Activated effector memory CD4-positive, alpha-beta T cell treated with Interleukin-2 at 50 U/mL for 16 hours (primary cell): ENCODE measurements at places on chromosomes 6 and 20.

DNA sequence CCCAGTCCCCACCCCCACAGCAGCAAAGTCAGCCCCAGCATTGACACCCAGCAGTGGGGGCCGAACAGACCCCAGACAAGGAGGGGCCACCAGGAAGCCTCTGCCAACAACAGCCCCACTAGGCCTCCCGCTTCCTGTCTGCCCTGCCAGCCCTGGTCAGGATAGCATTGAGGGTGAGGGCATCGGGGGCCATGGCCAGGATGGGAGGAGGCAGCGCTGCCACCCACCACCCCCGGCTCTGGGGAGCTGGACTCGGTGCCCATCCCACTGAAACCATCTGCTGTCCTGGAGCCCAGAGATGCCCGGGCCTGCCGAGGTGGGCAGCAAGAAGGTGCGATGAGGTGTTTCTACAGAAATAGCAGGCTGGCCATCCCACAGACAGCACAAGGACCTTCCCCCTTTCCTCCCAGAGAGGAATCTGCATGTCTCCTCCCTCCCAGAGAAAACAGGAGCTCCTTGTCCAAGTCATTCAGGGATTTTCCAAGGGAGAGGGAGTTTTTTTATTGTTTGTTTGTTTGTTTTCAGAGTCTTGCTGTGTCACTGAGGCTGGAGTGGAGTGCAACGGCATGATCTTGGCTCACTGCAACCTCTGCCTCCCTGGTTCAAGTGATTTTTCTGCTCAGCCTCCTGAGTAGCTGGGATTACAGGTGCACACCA is 62.1 kb upstream of the BHLHE23 start:
- DNase-seq = no peak

DNA sequence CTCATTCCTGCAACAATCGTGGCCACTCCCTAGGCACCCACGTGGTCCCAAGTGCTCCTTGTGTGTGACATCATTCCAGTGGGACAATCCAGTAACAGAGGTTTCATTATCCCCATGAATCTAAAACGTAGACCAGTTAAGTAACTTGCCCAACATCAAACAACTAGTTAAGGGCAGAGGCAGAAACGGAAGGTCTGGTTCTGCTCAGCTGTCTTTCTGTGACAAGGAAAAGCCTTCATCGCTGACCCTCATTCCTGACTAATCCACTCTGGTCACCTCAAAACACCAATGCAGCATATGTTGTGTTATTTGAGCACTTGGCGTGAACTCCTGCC is 261.4 kb upstream of the JARID2 start:
- no peak for DNase-seq

DNA sequence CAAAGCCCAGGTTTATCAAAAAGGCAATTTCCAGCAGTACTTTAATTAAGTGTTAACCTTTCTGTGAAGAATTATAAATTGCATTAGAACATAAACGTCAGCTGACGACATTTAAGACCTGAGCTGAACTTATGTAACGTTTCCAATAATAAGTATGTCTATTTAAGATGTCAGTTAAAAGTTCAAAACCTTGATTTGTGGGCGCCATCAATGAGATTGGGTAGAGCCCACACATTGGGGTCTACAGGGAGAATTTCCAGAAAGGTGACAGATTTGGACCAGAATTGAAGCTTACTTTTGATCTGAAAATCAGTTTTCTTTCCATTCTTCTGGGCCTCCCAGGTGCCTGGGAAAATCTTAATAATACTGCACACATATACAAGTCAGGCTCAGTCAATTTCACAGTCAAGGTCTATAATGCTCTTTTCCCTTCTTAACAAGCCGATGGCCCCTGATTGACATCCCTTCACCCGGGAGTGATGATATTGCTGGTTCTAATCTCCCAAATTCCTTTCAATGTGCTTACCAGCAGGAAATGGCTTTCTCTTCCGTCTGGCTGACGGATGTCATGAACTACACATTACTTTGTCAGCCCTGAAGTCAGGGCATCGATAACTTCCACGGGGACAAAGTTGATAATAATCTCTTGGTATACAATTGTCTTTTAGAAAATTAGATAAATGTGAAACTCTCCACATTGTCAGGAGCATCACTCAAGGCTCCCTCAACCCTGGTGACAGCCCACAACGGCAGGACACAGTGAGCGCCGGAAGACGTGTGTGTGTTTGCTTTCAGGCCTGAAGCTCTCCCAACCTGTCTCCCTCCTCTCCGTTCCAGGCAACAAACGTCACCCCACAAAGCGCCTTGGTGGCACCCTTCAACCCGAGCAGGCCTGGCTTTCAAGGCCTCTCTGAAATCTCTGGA is 396.5 kb upstream of the CNR1 start:
- no peak for DNase-seq

DNA sequence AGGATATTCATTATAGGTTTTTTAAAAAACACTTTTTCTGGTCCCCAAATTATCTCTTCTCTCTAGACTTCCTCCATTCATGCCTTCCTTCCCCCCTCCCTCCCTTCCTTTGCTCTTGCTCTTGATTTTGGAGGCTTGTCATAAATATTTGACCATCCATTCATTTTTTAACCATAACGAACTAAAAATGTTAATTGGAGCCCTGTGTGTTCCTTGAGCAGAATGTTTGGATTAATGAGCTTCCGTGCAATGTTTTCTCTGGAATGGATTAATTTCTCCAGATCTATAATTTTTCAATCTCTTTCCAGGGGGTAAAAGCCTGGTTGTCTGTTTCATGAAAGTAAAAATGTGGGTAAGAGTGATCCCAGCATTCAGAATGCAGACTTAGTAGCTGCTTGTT is 155.5 kb downstream of the ESR1 start:
- no peak for DNase-seq

DNA sequence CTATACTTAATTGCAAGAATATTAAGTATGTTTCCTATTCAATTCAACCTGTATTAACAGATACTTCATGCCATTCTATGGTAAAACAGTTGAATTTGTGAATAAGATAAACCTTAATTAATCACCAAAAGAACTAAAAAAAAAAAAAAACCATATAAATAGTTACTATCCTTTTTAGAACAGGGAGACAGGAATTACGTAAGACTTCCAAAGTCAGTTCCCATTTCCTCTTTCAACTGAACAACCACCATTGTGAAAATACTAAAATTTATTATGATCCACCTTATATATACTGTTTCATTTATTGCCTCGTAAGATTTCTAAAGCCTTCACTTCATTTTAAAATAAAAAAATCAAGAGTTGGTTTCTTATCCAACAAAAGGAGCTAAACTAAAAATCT is 9.4 kb downstream of the CCNC start:
- no peak for DNase-seq

GRCh38 chr20:2693286-2694007 is 867 bp downstream of the EBF4 start:
- DNase-seq = peak; percentile 16

DNA sequence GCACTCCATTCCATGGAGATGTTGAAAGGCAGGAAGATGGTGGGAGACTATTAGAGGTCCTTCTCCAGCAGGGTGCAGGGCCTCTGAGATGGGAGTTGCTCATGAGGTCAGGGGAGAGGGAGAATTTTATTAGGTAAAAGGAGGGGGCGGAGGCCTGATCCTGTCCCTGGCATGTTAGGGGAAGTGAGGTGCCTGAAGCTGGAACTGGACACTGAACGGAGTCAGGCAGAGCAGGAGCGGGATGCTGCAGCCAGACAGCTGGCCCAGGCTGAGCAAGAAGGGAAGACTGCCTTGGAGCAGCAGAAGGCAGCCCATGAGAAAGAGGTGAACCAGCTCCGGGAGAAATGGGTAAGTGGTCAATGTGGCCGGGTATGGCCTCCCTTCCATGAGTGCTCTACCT is 24.4 kb downstream of the CEP250 start:
- no peak for DNase-seq

GRCh38 chr20:60765821-60766403 is 486.1 kb upstream of the CDH4 start:
- DNase-seq = no peak

DNA sequence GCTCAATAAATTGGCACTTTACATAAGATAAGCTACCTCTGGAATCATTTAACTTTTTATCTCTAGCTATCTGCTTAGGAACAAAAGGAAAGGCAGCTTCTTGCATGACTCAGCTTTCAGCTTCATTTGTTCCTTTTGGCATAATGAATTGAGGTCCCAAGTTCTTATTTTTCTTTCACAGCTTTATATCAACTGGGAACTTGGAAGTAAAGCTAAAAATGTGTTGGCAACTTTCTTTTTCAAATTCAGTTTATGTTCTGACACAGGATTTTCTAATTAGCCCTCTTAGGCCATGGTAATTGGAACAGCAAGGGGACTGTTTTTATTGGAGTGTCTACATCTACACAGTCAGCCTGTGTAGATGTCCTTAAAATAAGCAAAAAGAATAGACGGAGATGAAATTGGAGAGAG is 55.2 kb upstream of the MRAP2 start:
- DNase-seq = no peak

- no peak for DNase-seq
These were observed 667 bp downstream of the CAP2 start for GRCh38 chr6:17393892-17394631.

DNA sequence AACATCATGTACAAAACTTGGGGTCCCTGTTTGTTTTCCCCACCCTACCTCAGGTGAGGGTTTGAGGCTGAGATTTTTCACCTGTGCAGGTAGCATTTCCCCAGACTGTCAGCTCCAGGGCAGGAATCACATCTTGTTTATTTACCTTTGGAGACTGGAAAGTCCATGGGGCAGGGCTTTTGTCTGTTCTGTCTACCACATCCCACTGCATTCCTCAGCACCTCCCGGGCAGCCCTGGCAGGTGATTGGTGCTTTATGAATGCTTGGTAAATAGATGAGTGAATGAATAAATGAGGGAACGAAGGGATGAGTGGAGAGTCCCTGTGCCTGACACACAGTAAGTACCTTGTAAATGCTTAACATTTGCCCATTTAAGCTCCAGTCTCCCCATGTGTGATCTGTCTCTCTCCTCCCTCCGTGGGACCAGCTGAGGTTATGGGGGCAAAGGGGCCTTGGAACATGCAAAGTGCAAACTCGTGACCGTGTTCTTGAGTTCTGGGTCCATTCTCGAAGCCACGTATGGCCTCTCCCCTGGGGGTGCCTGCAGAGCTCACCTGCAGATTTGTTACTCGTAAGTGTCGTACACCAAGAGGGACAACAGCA is 69.7 kb upstream of the PMEPA1 start:
- no peak for DNase-seq

GRCh38 chr6:113120582-113121285 is 736.4 kb upstream of the MARCKS start:
- no peak for DNase-seq

DNA sequence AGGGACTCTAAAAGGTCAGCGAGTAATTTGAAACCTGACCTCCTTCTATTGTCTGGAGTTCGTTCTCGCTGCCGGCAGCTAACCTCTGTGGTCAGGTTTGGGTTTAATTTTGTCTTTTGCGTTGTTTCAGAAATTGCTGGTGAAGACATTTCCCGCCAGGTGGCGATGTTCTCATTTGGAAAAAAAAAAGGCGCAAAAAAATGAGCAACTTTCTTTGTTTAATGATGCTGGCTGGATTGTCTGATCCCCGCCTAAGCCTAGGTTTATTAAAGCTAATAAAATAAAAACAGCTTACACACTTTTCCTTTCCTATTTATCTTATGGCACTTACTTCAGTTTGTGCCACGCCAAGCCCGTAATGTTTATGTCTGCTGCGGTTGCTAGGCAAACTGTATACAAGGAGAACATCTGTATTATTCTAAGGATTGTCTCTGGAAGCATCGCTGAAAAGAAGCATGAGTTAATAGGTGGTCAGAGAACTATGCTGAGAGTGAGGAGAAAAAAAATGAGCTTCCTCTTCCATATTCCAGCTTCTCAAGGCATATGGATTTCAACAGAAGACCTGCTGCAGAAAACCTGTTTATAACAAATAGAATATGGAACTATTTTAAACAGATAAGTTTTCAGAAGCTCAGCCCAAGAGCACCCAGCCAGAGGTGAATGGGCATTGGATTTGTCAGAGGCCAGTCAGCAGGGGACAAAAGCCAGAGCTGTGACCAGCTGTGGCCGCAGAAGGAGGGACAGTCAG is 205.7 kb downstream of the DOK5 start:
- no peak for DNase-seq

DNA sequence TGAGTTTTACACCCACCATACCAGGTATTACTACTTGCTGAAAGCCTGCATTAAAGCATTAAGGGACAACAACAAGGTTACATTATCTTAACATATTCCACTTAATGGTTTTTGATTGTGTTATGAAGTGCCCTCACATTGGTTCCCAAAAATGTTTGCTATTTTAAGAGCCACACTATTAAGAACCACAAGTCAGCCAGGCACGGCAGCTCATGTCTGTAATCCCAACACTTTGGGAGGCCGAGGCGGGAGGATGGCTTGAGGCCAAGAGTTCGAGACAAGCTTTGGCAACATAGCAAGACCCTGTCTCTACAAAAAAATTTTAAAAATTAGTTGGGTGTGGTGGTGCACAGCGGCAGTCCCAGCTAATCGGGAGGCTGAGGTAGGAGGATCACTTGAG is 28.2 kb downstream of the ATXN1 start:
- DNase-seq = no peak

DNA sequence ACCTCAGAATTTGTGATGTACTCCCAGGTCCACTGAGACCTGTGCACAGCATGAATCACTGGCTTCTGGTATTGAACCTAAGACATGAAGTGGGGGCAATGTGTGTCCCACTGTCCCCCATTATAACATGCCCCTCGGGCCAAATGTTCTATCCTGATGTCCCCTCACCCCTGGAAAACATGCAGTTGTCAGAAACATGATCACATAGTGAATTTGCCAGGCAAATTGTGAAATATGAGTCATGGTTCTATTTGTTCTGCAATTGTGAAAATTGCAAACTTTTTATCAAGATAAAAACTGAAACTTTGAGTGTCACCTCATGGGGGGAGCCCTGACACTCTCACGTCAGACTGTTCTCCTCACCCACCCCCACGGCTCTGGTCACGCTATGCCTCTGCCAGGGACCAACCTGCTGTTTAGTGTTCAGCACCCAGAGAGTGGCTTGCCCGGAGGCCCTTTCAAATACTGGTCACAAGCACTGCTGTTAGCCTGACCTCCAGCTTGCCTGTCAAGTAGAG is 305.3 kb downstream of the CLIC5 start:
- DNase-seq = peak; percentile 13

- DNase-seq = no peak
These were observed 51.5 kb downstream of the KCNS1 start for GRCh38 chr20:45049438-45049837.

DNA sequence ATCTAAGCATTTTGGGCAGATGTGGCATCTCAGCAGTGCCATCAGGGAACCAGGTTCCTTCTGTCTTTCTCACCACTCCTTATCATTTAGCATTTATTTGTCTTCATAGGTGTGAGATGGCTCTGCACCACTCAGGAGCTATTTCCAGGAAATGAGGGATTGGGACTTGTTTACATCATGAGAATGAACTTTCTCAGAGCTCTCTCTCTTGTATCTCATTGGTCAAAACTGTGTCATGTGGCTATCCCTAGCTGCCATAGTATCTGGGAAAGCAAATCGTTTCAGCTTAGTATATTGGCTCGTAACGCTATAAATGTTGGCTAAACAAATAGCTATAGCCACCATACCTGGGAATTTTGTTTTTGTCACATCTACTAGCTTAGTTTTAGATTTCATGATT is 23.8 kb downstream of the PLCB4 start:
- DNase-seq = no peak
